Fibroblast of skin of scalp (primary cell): ENCODE measurements at places on chromosomes 7 and 10.

DNA sequence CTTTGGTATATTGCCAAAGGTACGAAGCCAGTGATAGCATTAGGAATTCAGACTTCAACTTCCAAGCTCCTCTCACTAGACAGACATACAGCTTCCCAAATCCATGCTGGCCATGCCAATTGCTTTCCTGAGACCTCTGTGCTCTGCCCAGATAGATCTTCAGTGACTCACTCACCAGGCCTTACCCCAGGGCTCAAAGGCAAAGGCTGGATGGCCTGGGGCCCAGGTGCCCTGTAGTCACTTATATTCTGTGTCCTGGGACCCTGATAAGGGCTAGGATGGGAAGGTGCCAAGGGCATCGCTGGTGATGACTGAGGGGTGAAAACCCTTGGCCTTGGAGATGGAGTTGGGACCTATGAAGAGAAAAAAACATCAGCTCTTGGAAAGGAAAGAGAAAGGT lies 27.7 kb downstream of the WNT8B start:
- no peak for DNase-seq

DNA sequence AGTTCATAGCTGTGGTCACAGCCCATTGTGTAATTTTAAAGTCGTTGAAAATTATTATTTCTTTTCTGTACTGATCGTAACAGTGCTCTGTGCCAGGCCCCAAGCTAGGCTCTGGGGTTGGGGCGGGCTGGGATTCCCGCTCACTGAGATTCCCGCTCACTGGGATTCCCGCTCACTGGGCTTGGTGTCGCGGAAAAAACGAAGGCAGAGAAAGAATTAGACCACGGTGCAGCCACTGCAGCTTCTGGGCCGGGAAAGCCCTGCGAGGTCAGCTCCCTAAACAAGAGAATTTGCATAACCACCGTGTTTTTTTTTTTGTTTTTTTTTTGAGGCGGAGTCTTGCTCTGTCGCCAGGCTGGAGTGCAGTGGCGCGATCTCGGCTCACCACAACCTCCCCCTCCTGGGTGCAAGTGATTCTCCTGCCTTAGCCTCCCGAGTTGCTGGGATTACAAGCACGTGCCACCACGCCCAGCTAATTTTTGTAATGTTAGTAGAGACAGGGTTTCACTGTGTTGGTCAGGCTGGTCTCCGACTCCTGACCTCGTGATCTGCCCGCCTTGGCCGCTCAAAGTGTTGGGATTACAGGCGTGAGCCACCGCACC lies 31.2 kb downstream of the FOXK1 start:
- DNase-seq, result peak; percentile 35

DNA sequence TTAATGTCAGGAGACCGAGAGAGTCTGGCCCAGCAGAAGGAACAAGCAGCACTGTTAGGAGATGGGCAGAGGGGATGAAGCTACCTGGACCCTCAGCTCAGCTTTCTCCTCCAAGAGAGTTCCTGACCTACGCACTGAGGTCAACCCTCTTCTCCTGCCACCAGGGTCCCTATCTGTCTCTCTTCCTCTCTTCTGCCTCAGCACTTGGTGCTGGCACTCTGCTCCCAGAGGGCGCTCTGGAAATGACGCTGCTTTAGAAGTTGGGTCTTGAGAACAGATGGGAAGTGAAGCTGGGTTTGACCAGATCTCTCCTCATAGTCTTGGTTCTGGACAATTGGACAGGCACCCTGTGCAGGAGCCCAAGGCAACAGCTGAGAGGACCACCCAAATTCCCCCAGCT lies 216.0 kb upstream of the AGK start:
- DNase-seq, result no peak

- DNase-seq, result no peak
These were observed 342.5 kb downstream of the PTPRN2 start for GRCh38 chr7:158244873-158245723.

DNA sequence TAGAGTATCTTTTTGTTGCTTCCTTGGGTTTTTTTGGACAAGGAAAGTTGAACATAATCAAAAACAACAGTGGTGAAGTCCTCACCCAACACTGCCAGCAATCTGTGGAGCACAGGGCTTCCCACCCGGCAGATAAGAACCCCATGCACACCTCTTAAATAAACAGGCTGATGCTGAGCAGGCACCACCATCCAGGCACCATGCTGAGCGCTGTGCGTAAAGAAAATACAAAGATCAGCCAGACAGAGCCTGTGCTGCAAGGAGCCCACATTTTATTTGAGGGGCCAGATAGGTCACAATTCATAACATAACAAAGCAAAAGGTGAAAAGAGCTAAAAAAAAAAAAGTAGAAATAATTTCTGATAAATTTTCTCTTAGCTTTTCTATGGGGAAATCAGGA lies 231.2 kb downstream of the PTPRN2 start:
- DNase-seq, result no peak

DNA sequence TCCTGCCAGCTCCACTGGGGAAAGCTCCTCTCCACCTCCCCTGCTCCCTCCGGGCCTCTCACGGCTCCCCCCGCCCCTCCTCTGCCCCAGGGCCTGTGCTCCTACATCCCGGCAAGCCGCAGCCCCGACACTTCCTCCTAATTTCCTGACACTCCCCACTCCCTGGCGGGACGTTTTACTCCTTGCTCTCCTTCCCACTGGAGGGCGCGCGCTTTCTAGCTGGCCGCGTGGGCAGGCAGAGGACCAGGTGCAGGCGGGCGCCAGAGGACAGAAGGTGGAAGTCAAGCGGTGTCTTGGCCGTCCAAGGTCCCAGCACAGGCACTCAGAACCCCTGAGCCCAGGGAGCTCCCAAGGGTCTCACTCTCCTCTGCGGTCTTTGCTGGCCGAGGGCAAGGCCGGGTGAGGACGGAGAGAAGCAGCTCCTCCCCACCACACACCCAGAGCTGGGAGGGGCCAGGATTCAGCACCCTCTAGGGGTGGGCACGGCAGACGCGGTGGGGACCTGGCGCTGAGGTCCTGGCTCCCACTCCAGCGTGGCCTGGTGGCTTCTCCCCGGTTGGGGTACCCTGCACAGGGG lies 19.1 kb downstream of the ADAM8 start:
- peak; percentile 28 for DNase-seq
